GM19239 (cell line): ENCODE measurements at places on chromosomes 12 and 14.

DNA sequence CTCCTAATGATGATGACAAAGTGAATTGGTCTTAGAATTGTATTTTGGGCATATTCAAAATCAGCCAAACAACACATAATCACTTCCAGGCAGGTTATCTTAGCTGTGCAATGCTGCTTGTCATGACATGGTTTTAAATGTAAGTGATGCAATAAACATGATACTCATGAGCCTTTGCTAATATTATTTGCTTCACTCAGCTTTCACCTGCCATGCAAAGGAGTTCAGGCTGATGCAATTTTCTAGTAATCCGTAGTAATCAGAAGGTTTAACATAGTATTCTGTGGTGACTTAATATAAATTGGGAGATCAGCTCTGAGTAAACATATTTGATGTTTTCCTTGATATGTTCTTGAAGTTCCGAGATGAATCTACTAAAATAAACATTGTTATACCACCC lies 29.1 kb downstream of the TMEM260 start:
- no peak for DNase-seq

GRCh38 chr12:57522887-57523705 lies 472 bp downstream of the MBD6 start:
- DNase-seq = no peak

GRCh38 chr12:55893723-55894122 lies 34.0 kb downstream of the PYM1 start:
- DNase-seq = no peak

DNA sequence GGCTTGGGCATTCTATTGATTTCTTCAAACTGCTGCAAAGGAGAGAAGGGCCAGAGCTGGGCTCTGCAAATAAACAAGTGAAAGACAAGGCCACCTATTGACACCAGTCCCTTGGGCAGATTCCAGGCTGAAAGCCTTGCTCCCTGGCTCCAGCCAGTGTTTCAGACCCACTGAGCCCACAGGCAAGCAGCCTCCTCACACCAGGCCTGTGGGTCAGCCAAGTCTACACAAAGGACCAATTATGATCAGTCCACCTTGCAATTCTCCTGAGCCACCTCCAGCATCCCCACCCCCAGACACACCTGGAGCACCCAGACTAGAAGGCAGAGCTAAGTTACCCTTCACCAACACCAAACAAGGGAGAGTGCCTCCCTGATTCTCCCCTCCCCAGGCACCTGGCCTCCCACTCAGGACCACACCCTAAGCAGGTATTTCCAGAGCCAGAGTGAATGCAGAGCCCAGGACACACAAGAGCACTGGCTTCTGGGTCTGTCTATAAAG lies 13.8 kb downstream of the ACTN1 start:
- no peak for DNase-seq

DNA sequence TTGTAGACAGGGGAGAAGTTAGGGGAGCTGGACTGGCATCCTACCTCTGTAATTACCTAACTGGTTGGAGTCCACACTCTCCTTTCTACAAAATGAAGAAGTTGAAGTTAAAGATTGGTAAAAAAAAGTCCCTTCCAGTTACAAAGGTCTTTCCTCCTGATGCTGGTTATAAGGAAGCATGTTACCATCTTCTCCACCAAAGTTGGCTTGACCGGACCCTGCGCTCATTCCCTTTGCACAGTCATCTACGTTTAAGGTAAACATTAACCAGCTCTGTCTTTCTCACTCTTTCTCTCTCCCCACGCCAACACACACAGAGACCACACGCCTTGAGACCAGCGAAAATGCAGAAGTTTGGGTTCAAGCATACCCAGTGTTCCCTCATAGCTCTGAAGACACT lies 11.9 kb downstream of the FBLN5 start:
- no peak for DNase-seq

GRCh38 chr14:67510121-67510520 lies 21.6 kb upstream of the TMEM229B start:
- DNase-seq = no peak

GRCh38 chr12:131012279-131013069 lies 58.8 kb downstream of the ADGRD1 start:
- DNase-seq = no peak

DNA sequence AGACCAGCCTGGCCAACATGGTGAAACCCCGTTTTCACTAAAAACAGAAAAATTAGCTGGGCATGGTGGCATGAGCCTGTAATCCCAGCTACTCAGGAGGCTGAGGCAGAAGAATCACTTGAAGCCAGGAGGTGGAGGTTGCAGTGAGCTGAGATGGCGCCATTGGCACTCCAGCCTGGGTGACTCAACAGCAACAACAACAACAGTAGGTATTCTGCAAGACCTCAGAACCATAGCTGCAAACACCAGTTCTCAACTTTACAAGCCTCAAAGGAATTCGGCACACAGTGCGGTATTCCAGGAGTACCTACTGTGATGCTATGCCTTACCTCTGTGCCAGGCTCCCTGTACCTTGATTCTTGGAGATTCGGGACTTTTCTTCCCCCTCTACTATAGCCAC lies 15.8 kb downstream of the FOXN3 start:
- no peak for DNase-seq

DNA sequence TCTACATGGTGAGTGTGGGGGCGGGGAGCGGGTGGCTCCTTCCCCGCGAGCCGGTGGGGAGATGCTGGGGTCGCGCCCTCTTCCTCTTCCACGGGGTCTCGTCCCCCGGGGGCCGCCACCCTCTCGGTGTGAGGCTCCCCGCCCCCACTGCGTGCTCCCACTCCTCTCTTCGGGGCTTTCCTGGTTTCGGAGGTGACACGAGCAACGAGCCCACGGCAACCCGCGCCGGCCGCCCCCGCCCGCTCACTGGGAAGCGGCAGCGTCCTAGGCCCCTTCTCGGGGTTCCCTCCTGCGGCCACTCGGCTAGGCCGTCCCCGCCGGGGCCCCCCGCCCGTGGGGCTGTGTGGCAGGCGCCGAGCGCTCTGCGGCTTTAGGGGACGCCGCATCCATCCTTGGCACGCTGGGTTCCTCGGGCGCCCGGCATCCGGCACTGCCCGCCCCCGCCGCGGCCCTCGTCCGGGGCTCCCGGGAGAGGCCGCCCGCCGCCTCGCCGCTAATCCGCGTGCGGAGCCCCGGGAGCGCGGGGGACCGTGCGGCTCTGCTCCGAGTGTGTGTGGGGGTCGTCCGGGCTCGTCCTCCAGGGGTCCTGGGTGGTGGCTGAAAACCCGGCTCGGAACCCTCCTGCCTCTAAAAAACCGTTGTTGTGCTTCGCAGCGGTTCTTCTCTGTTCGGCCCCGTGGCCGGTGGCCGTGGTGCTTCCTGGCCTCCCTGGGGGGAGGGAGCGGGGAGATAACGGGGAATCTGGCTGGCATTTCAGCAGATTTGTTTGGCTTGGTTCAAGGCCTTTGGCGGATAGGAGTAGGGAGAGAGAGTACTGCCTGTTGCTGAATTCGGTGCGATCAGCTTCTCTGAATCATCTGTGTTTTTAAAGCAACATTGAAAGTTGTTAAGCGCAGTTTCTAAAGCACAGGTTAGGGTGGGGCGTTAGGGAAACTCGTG lies 1.0 kb downstream of the PCNX1 start:
- peak; percentile 35 for DNase-seq

DNA sequence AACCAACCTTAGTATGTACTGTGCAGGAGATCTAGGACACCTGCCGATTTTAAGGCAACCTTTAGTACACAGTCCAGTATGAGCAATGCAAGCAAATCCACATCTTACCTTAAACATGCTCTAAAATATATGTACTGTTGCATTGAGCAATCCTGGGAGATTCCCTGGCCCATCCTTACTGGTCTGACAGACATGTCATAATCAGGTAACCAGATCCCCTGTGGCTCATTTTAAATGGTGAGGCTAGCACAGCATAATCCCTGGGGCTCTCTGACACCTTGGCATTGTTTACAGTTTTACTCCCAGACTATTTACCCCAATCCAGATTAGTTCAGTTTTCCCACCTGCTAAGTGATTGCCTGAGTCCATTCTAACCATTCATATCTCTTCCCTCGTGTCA lies 15.1 kb downstream of the BMAL2 start:
- no peak for DNase-seq

GRCh38 chr14:61695695-61696527 lies 598 bp downstream of the HIF1A start:
- DNase-seq = no peak

DNA sequence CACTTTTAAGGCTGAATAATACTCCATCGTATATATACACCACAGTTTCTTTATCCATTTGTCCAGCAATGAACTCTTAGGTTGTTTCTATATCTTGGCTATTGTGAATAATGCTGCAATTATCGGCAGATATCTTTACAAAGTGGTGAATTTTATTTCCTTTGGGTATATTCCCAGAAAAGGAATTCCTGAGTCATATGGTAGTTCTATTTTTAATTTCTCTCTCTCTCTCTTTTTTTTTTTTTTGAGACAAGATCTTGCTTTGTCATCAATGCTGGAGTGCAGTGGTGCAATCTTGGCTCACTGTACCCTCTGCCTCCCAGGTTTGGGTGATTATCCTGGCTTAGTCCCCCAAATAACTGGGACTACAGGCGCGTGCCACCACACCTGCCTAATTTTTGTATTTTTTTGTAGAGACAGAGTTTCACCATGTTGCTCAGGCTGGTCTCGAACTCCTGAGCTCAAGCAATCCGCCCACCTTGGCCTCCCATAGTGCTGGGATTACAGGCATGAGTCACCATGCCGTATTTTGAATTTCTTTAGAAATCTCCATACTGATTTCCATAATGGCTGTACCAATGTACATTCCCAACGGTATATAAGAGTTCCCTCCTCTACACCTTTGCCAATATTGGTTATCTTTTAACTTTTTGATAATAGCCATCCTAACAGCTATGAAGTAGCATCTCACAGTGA lies 98.4 kb downstream of the EFCAB11 start:
- DNase-seq = no peak

- no peak for DNase-seq
Observed at GRCh38 chr12:71666259-71666658, 2.2 kb downstream of the THAP2 start.

DNA sequence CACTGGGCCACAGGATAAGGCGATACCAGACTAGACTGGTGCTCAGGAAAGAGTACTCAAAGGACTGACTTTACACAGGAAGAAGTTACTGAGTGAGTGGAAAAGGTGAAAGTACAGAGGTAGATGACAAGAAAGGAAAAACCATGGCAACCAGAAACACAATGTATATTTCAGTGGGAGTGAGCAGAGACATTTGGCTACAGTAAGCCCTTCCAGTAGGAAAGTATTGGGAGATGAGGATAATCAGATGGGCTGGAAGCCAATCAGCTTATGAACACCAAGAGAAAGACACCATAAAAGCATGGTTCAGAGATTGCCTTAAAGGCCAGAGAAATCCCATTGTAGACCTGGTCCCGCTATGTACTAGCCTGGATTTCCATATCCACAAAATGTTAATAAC lies 51.6 kb downstream of the TMTC1 start:
- no peak for DNase-seq

DNA sequence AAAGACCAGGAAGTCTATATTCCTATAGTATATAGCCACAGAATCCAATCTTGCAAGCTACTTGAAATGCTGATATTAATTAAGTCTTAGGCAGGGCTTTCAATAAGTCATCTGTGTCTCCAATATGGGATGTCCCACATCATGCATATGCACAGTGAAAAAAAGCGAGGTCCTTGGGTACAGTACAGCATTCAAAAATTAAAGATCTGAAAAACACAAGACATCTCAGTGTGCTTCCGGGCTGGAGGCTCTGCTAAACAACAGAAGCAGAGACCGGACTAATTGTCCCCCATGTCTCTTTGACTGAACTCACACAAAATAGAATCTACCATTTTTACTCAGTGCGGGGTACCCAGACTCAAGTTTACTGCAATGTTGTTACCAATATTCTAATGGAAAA lies 156.0 kb downstream of the DAD1 start:
- no peak for DNase-seq

GRCh38 chr12:124087266-124088051 lies 114.4 kb downstream of the ZNF664 start:
- DNase-seq = no peak

DNA sequence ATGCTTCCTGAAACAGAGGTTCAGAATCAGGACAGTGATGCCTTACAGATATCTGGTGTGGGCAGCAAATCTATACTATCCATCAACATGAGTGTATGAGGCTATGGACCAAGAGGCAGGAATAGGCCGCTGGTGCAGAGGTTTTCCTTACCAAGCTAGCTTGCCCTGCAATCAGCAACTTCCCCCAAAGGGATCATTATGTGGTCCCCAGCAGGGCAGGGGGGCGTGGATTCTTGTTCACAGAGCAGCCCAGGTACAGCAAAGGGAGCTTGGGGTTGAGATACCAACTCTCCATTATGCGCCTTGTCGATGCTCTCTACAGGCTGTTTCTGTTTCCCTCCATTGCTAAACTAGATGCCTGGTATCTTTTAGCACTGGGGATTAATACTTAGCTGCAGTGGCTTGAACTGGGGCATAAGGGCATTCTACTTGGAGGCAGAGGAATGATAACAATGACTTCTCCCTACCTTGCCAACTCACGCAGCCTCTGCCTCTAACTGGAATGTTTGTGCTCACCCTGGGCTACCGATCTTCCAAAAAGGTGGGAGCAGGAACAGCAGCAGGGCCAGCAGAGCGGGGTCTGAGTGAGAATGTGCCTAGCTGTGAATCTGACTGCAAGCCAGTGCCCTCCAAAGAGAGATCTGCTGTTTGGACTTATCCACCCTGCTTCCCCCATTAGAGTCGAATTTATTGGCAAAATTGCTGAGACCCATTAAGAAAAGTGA lies 10.3 kb upstream of the KRT1 start:
- DNase-seq = no peak

GRCh38 chr12:51760231-51760630 lies 88.3 kb downstream of the FIGNL2 start:
- no peak for DNase-seq

DNA sequence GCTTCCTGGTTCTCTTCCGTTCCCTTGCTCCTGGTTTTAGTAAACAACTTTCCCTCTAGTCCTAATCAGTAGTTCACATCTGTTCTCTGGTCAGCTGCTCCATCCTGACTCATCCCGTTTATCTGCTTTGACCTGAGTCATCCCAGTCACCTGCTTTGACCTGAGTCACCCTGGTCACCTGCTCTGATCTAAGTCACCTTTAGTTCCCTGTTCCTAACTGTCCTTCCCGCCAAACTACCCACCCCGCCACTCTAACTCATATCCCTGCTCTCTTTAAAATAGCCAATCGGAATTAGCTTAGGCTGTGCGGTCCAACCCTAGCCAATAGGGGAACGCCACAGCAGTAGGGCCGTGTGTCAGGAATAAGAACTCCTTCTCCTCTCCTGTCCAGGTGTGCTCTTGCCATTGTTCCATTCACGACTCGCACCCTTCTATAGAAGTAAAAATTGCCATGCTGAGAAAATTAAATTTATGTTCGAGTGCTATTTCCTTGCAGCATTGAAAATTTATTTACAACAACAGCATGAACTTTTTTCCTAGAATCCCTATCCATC lies 3.1 kb upstream of the ANKRD33 start:
- no peak for DNase-seq

DNA sequence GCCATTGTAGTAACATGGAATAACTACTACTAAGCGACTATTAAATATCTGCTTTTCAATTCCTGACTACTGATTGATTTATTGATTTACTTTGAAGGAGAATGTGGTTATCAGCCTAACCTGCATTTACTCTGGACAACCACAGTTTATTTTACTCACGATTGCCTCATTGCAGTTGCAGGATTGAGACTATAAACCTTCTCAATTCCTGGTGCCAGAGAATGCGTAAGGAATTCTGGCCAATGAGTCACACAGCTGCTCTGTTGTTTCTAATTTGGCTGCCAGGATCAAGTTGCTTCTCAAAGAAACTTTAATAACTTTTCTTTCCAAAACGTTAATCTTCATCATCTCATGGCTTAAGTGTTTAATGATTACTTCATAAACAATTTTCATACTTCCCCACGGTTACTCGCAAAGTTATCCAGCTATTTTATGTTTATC lies 13.1 kb upstream of the TMTC1 start:
- DNase-seq = no peak
